ENCODE measurements at places on chromosomes 3 and 15.

- no peak for DNase-seq
Measured at GRCh38 chr3:105406268-105406667, 39.6 kb downstream of the ALCAM start.

DNA sequence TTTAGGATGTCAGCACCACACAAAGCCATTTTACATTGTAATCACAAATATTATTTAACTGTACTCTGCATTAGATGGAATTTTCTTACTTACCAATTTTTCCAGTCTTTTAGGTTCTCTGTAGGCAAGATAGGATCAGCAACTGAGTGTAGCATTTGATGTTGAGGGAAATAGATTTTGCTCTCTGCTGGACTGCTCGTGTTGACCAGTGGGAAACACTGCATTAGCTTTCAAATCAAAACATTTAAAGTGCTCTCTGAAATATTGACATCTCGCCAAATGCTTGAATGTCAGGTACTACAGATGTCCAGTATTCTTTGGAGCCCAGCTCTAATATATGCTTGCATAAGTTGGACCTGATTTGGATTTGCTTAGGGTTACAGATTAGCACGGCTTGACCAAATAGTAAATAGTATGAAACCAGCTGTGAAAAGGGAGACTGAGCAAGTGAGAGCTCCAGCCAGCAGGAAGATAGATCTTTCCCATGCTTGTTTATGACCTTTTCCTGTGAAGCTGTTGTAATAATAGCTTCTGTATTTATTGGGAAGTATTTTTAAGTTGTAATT lies 29.5 kb downstream of the P2RY14 start:
- DNase-seq: no peak

- DNase-seq: no peak
Measured at GRCh38 chr3:134751831-134752230, 43.2 kb upstream of the EPHB1 start.

GRCh38 chr15:78506971-78507830 lies at the start of gene HYKK:
TSS of gene HYKK (plus strand) at chr15:78507577. CDS start at chr15:78513089, 5,512 bp downstream.
- peak; percentile 39 for DNase-seq

DNA sequence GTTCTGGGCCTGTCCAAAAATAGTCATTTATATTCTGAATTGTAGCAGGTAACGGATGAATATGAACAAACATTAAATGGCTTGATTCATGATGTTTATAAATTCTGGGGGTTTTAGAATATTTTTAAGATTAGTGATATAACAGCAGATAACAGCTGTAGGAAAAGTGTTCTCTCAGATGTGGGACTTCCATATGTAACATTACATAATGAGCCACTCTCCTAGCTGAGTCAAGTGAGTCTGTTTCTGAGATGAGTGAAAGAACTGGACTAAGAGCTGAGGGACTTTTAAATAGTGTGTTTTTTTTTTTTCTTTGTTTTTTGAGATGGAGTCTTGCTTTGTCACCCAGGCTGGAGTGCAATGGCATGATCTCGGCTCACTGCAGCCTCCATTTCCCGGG lies 13.9 kb downstream of the YEATS2 start:
- no peak for DNase-seq

DNA sequence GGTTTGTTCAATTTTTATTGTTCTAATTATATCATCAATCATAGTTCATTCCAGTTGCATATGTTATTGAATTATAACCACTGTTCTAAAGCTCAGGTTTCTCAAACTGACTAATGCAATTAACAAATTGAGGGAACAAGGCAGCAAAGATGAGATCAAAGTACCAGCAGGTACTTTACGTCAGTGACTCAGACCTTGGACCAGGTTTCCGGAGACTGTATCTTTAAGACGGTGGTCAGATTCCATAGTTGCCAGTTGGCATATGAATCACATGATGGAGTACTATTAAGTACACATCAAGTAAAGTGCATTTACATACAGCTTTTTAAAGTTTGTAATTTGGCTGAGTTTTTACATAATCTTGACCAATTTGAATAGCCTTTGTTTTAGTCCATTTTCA lies 583.6 kb upstream of the ROBO2 start:
- DNase-seq: no peak

GRCh38 chr3:54427501-54427900 lies 305.1 kb downstream of the CACNA2D3 start:
- no peak for DNase-seq

DNA sequence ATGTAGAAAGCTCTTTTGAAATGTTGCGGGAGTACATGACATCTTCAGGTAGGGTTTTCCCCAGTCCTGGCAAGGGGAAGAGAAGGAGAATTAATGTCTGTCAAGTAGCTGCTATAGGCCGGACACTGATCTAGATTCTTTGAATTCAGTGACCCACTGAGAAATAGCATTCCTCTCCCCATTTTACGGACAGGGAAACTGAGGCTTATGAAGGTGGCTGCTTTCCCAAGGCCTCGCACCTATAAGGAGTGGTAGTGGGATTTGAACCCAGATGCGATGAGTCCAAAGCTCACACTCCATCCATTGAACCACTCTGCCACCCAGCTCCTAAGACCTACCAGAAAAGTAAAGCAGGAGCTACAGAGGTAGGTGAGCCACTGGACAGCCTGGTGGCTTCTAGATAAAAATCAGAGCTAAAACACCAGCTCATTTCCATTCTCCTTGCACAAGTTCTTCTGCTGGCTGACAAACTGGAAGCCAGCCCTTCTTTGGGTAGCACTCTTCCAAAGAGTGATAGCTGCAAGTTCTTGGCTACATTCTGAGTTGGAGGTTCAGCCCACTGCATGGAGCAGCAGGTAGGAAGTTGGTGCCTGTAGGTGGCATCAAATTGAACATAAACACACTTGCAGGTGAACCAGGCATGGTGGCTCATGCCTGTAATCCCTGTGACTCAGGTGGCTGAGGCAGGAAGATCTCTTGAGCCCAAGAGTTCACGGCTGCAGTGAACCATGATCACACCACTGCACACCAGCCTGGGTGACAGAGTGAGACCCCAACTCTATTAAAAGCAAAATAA lies 22.0 kb downstream of the ZNF710 start:
- no peak for DNase-seq

DNA sequence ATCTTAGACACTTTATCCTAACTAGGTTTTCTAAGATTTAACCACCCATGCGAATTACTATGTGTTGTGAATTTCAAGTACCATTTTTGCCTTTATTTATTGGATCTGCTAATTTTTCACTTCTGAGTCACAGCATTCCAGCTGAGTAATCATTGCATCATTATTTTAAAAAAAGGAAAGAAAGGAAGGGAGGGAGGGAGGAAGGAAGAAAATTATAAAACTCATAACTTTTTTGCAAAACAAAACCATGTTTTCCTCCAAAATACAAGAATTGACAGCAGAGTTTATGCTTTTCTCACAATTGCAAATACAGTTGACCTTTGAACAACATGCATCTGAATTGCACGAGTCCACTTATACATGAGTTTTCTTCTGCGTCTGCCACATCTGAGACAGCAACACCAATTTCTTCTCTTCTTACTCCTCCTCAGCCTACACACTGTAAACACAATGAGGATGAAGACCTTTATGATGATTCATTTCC lies 651.4 kb upstream of the NECTIN3 start:
- no peak for DNase-seq

DNA sequence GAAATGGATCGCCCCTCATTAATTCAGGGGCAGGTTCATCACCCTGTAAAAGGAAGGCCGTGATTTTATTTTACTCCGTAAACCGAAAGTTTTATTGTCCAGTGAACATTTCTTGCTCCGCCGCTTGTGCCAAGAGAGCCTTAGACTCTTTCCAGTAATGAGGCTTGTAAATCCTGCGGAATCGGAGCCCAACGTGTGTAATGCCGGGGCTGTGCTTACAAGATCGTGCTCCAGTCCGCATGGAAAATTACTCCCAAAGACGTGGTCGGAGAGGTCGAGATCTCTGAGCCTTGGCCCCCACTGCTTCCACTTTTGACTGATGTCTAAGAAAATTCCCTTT lies 649 bp upstream of the PLOD2 start:
- DNase-seq: no peak

- no peak for DNase-seq
Measured at GRCh38 chr3:39254806-39255449, 24.9 kb downstream of the CX3CR1 start.

DNA sequence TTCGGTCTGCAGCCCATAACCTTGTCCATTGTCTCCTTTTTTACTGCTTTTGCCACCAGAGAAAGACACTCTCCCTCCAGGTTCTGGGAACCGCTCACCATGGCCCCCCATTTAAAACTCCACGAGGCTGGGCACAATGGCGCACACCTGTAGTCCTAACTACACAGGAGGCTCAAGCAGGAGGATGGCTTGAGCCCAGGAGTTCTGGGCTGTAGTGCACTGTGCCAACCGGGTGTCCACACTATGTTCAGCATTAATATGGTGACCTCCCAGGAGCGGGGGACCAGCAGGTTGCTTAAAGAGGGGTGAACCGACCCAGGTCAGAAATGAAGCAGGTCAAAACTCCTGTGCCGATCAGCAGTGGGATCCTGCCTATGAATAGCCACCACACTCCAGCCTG lies 28.0 kb upstream of the IDH2 start:
- DNase-seq: no peak

DNA sequence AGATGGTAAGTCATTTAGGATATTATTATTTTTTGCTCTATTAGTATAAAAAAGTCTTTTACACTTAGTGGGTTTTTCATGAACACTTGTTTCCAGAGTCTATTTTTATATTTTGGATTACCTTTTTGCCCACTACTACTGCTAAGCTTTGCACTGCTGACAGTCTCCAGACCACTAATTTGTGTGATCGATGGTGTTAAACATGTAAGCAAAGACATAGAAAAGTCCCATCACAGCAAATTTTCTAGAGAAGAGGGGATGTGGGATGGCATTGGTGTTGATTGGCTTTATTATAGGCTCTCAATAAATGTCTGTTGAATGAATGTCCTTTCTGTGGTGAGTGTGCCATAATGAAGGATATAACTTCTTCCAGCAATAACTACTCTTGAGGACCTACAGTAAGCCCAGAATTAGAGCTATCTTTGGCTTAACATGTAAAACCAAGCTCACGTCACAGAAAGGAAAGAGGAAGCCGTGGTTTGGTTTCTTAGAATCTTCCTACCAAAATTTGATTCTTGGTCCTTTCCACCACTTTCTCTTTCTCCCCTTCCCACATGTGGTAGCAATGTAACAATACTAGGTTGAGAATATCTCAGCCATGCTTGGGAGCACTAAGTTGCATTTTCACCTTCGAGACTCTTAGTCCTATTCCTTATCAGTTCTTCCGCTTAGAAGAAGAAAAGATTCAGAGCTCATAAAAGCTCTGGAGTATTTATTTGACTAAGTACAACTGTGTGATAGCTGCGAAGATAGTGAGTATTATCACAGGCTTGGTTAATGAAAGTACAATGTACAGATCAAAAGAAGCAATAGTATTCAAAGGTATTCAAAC lies 90.6 kb upstream of the UMPS start:
- no peak for DNase-seq

DNA sequence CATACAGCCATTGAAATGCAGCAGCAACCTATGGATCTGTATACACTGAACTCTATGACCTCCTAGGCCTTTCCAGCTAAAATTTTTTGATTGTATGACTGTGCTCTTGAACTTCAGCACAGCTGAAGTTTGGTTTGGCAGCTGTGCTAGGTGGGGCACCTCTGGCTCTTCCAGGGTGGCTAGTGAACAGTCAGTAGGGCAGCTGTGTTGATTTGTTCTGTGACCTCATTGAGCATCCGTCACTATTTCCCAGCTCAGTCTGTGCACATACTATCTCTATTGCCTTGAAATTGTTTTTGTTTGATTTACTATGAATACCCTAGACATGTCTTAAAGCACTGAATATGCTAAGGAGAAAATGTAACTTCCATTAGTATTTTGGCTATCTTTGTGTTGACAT lies 363.2 kb upstream of the NAALADL2 start:
- DNase-seq: no peak

GRCh38 chr3:187798531-187799530 lies 53.6 kb upstream of the BCL6 start:
- no peak for DNase-seq

GRCh38 chr3:40524568-40525285 lies at the start of gene ZNF621:
TSS of gene ZNF621 (plus strand) at chr3:40524960. CDS start at chr3:40525841, 881 bp downstream.
- DNase-seq: peak; percentile 67

- no peak for DNase-seq
Measured at GRCh38 chr3:59265566-59265965, 215.7 kb upstream of the CFAP20DC start.

GRCh38 chr3:12833222-12834161 lies 7.9 kb downstream of the RPL32 start:
- DNase-seq: no peak

- DNase-seq: no peak
Measured at GRCh38 chr15:98813951-98814350, 165.6 kb downstream of the IGF1R start.

GRCh38 chr3:165984589-165984988 lies 147.4 kb upstream of the BCHE start:
- DNase-seq: no peak

DNA sequence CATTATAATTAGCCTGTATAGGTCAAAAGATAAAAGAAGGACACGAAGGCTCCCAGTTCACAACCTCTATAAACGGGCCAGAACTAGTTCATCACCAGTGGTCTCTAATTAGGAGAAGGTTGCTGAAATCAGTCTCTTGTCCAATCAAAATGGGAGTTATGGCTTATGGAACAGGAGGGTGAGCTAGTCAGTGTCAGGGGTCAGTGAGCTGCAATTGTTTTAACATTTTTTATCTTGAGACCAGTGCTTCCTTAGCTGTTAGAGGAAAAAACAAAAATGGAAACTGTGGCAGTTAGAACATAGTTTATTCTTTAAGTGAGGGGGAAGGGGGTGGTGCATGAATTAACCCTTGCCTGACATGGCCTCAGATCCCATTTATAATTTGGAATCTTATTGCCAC lies 141.7 kb downstream of the KCNMB2 start:
- no peak for DNase-seq

DNA sequence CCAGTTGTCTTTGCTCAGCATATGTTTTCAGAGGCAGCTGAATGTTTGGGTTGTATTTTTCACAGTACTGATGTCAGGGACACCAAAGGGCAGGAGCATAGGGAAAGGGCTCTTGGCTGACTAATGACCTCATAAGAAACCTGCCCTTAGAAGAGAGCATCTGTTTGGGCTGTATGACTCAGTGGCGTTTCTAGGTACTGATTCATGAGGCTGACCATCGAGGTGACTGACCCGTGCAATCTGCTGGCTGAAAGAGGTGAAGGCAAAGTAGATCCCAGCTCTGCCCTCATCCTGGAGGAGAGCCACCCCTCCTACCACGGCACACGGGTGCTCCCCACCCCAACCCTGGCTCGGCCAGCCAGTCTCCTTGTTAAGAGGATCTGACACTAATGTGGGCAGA lies 8.3 kb downstream of the LMCD1 start:
- DNase-seq: no peak

DNA sequence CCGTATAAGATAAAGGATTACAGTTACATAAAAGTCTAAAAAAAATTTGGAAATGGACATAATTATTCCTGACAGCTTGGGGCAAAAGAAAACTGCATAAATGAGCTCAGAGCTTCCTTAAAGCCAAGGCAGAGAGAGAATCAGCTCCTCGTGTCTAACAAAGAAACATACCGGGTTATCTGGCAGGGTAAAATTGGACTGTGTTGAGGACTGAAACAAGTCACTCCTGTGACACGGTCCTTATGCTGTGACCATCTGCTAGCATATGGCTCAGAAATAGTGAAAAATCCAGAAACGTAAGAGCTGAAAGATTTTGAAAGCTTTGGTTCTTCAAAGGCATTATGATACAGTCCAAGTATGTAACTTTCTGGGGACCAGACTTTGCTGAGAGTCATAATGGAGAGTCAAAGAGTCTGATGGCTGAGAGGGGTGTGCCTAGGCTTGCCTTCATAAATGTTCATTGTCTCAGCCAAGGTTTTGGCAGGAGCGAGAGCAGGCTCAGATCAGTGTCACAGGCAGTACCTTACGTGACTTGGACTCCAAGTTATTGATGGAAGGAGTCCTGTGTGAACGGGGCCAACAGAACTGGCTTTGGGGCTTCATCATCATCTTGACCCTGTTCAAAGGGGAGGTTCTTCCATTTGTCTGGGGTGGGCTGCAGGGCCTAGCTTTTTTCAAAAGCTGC lies 12.5 kb downstream of the MAP6D1 start:
- DNase-seq: no peak
